ENCODE measurements at places on chromosomes 16 and 17.

DNA sequence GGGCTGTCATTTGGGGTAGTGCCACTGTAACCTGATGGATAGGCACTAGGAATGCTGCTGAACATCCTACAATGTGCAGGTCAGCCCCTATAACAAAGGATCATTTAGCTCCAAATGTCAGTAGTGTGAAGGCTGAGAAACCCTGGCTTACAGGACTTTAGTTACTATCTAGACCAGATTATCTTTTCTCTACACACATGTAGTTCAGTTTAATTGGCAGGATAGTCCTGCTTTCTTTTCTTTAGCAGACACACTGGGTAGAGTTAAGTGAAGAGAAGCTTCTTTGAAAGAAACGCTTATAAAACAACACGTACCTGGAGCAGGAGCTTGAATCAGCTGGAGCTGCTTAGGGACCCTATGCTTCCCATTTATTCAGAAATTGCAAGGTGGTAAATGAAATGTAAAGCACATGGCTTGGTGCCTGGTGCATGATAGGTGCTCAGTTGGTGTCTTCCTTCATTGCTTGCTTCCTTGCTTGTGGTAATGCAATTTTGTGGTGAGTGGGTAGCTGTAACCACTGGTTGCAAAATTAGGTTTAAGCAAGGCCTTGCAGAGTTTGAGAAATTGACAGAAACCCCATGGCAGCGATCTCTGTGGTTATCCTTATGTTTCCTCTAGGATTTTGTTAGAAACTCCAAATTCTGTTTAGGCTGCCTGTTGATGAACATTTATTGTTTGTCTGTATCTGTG lies 9.4 kb downstream of the METTL9 start:
- no peaks in the 10 kb centered on the region for H3K27me3 ChIP-seq
- H3K36me3 ChIP-seq: peaks cover 9% of the 10 kb centered on the region
- peaks cover 48% of the 10 kb centered on the region for H3K4me1 ChIP-seq
- no peak for DNase-seq
- H3K27ac ChIP-seq: peak overlapping the region; percentile 61
- H3K4me3 ChIP-seq: peak overlapping the region; percentile 49

DNA sequence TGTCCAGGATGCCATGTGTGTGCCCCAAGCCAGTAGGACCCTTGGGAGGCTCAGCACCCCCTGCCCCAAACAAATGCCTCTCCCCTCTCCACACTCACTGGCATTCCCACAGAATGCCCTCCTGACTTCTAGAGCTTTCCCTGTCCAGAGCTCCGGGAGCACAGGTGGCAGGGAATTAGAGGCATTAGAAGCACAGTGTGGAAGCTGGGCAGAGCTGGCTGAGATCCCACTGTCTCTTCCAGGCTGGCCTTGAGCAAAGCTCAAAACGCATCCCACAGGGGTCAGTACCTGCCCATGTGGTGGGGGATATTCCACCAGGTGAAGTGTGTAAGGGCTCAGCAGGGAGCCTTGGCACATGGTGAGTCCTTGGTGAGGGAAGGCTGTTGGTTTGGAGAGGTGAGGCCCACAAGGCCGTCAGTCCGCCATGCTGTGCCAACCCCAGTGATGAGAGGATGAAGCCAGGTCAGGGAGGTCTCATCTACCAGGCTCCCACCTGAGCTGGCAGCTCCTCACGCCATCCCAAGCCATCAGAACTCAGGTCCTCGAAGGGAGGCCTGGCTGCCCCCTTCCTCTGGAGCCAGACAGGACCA lies 18.1 kb downstream of the ENDOV start:
- no peak for DNase-seq
- no peak overlapping the region for H3K4me3 ChIP-seq
- no peaks in the 10 kb centered on the region for H3K36me3 ChIP-seq
- no peak overlapping the region for H3K27ac ChIP-seq

DNA sequence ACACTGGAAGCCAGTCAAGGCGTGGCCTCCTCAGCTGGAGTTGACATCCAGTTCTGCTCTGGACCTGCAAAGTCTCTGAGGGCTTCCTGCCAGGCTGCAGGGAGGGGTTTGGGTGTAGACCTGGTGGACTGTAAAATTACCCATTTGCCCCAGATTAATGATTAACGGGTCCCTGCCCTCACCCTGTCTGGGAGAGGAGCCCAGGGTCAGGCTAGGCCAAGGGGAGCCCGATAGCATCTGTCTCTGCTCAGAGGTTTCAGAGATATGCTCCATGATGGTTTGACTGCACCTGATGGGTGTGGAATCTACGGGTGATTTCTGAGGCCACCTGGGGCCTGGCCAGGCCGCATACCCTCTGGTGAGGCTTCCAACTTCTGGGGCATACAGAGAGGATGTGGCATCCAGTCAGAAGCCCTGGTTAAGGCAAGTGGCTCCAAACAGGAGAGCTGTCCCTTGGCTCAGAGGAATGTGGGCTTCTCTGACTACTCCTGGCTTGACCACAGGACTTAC lies 11.2 kb downstream of the PPY start:
- no peak overlapping the region for H3K4me3 ChIP-seq
- H3K4me1 ChIP-seq: peaks cover 17% of the 10 kb centered on the region
- no peaks in the 10 kb centered on the region for H3K36me3 ChIP-seq
- peaks cover 7% of the 10 kb centered on the region for H3K27me3 ChIP-seq

- H3K4me3 ChIP-seq: no peak overlapping the region
- H3K27ac ChIP-seq: no peak overlapping the region
- no peaks in the 10 kb centered on the region for H3K27me3 ChIP-seq
- H3K36me3 ChIP-seq: no peaks in the 10 kb centered on the region
- no peaks in the 10 kb centered on the region for H3K4me1 ChIP-seq
- no peak for DNase-seq
Measured at GRCh38 chr16:12994402-12994801, 93.0 kb downstream of the SHISA9 start.

GRCh38 chr17:71649941-71650350 lies 470.9 kb upstream of the SOX9 start:
- H3K4me1 ChIP-seq: no peaks in the 10 kb centered on the region
- no peaks in the 10 kb centered on the region for H3K27me3 ChIP-seq
- no peak overlapping the region for H3K4me3 ChIP-seq
- no peak overlapping the region for H3K27ac ChIP-seq
- no peaks in the 10 kb centered on the region for H3K36me3 ChIP-seq
- no peak for DNase-seq

GRCh38 chr17:51813140-51813783 lies 345.3 kb downstream of the CA10 start:
- H3K4me1 ChIP-seq: no peaks in the 10 kb centered on the region
- no peak overlapping the region for H3K27ac ChIP-seq
- H3K4me3 ChIP-seq: no peak overlapping the region
- H3K27me3 ChIP-seq: no peaks in the 10 kb centered on the region

DNA sequence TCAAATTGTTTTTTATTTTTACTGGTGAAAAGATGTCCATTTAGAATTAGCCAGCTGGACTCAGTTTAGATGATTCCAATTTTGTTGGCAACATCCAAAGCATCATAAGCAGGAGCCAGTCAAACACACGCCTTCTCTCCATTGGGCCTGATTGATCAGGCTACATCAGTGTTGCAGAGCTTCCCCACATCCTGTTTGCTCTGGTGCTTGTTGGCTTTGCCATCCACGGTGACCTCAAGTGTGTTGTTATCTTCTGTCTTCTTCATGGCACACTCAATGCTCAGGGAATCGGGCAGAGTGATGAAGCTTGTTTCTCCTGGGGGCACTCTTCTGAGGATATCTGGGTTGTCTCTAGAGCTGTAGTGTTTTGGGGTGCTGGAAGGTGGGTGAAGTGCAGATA lies 6.3 kb upstream of the NETO2 start:
- H3K4me1 ChIP-seq: peaks cover 7% of the 10 kb centered on the region
- no peak overlapping the region for H3K4me3 ChIP-seq
- peaks cover 2% of the 10 kb centered on the region for H3K36me3 ChIP-seq
- DNase-seq: no peak
- H3K27ac ChIP-seq: no peak overlapping the region
- peaks cover 4% of the 10 kb centered on the region for H3K27me3 ChIP-seq

DNA sequence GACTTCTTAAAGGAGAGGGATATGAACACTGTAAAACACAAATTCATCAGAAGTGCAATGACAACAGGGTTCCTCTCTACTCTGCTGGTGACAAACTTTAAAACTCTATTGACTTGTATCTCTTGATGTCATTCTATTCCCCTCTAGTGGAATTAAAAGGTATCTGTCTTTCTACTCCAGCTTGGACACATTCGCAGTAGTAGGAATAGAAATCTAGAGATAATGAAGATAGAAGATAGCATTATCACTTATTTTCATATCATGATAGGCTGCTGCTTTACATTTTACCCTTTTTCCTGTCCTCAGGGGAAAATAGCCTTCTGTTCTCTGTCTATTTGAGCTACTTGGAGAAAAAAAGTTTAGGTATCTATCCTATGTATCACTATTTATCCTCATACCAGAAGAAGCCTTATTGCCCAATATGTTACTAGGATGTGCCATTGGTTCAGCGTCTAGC lies 209.6 kb upstream of the CACNG5 start:
- no peaks in the 10 kb centered on the region for H3K4me1 ChIP-seq
- DNase-seq: no peak
- peaks cover 23% of the 10 kb centered on the region for H3K27me3 ChIP-seq
- no peaks in the 10 kb centered on the region for H3K36me3 ChIP-seq
- no peak overlapping the region for H3K27ac ChIP-seq

DNA sequence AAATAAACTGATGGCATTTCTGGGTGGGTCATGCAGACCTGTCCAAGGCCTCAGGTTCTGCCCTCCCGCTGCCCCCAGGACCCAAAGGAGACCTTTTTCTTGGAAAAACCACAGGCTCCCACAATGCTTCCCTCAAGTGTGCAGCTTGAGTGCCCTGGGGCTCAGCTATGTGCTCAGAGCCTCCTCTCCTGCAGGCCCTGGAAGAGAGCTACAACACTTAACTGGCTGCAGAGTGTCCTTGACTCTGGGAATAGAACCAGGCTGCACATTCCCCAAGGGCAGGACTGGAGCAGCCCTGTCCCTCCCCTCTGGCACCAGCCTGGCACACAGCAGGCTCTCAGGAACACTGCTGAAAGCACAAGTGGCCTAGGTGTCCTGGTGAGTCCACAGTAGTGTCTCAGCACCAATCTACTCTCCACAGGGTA lies 4.8 kb upstream of the SREBF1 start:
- H3K27me3 ChIP-seq: no peaks in the 10 kb centered on the region
- DNase-seq: no peak
- no peak overlapping the region for H3K4me3 ChIP-seq
- peaks cover 18% of the 10 kb centered on the region for H3K4me1 ChIP-seq

DNA sequence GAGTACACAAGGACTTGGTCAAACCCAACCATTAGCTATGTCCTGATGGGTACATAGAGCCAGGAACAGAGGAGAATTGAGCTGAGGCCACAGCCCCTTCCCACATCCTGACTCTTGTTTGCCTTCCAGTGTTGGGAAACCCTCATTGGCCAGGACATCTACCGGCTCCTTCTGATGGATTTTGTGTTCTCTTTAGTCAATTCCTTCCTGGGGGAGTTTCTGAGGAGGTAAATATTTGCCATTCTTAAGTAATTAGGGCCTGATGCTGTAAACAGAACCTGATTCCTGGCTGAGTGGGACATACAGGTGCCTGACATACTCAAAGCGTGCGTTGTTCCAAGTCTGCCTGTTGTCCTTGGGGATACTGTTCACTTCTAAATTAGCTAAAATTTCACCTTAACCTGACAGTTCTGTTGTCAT lies 42.6 kb downstream of the GDE1 start:
- H3K4me3 ChIP-seq: no peak overlapping the region
- no peak overlapping the region for H3K27ac ChIP-seq
- H3K27me3 ChIP-seq: peaks cover 15% of the 10 kb centered on the region
- H3K36me3 ChIP-seq: no peaks in the 10 kb centered on the region
- DNase-seq: no peak
- H3K4me1 ChIP-seq: no peaks in the 10 kb centered on the region

- peaks cover 62% of the 10 kb centered on the region for H3K4me1 ChIP-seq
- H3K4me3 ChIP-seq: peak overlapping the region; percentile 86
- no peak for DNase-seq
Measured at GRCh38 chr17:82269882-82270500, 3.5 kb downstream of the CSNK1D start.

- H3K36me3 ChIP-seq: peaks cover 16% of the 10 kb centered on the region
- no peak for DNase-seq
- H3K27me3 ChIP-seq: no peaks in the 10 kb centered on the region
- peak overlapping the region; percentile 18 for H3K4me3 ChIP-seq
- H3K4me1 ChIP-seq: peaks cover 71% of the 10 kb centered on the region
Measured at GRCh38 chr16:3854750-3855541, 25.6 kb downstream of the CREBBP start.

GRCh38 chr17:74795327-74796020 lies 19.3 kb upstream of the NAT9 start:
- H3K27me3 ChIP-seq: no peaks in the 10 kb centered on the region
- H3K36me3 ChIP-seq: peaks cover 22% of the 10 kb centered on the region
- DNase-seq: no peak
- H3K4me1 ChIP-seq: peaks cover 12% of the 10 kb centered on the region
- H3K4me3 ChIP-seq: no peak overlapping the region
- H3K27ac ChIP-seq: no peak overlapping the region

DNA sequence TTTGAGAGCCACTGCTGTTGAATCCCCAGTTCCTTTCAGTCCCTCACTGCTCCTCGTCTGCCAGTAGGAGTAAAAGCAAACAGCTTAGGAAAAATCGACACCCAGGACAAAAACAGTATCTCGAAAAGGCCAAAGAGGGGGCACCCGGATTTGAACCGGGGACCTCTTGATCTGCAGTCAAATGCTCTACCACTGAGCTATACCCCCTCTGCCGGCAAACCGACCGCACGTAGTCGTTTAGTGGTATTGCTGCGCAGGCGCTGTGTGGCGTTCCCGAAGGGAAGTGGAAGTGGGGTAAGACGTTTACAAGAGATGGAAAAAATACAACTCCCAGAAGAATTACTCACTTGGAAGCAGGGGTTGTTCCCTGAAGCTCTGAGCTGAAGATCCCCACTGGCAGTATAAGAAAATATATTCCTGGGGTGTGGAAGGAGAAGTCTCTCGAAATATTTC lies 2.2 kb upstream of the PLXDC1 start:
- DNase-seq: peak; percentile 90
- H3K4me3 ChIP-seq: peak overlapping the region; percentile 100
- H3K36me3 ChIP-seq: peaks cover 37% of the 10 kb centered on the region
- H3K27me3 ChIP-seq: peaks cover 12% of the 10 kb centered on the region

GRCh38 chr16:4506450-4506849 lies 30.3 kb downstream of the HMOX2 start:
- H3K27me3 ChIP-seq: no peaks in the 10 kb centered on the region
- no peak for DNase-seq
- H3K27ac ChIP-seq: peak overlapping the region; percentile 94

GRCh38 chr16:57985204-57986181 lies 14.6 kb upstream of the CNGB1 start:
- H3K27me3 ChIP-seq: no peaks in the 10 kb centered on the region
- DNase-seq: no peak

DNA sequence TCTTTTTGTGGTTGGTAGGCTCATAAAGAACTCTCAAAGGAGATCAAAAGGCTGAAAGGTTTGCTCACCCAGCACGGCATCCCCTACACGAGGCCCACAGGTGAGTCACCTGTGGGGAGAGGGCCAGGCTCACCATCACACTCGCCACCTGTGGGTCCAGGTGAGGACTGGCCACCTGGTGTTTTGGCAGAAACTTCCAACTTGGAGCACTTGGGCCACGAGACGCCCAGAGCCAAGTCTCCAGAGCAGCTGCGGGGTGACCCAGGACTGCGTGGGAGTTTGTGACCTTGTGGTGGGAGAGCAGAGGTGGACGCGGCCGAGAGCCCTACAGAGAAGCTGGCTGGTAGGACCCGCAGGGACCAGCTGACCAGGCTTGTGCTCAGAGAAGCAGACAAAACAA lies 11.1 kb downstream of the GNPTG start:
- H3K27me3 ChIP-seq: no peaks in the 10 kb centered on the region
- H3K4me3 ChIP-seq: no peak overlapping the region
- peaks cover 25% of the 10 kb centered on the region for H3K36me3 ChIP-seq
- H3K27ac ChIP-seq: no peak overlapping the region

GRCh38 chr17:50310455-50311111 lies 35.3 kb upstream of the XYLT2 start:
- H3K4me3 ChIP-seq: no peak overlapping the region
- peaks cover 1% of the 10 kb centered on the region for H3K36me3 ChIP-seq
- no peak overlapping the region for H3K27ac ChIP-seq
- DNase-seq: no peak

Measured in central memory CD8-positive, alpha-beta T cell (primary cell).